ENCODE measurements at places on chromosomes 1 and 21.

GRCh38 chr1:205933671-205934618 lies 9.3 kb downstream of the SLC26A9 start:
- DNase-seq: no peak

DNA sequence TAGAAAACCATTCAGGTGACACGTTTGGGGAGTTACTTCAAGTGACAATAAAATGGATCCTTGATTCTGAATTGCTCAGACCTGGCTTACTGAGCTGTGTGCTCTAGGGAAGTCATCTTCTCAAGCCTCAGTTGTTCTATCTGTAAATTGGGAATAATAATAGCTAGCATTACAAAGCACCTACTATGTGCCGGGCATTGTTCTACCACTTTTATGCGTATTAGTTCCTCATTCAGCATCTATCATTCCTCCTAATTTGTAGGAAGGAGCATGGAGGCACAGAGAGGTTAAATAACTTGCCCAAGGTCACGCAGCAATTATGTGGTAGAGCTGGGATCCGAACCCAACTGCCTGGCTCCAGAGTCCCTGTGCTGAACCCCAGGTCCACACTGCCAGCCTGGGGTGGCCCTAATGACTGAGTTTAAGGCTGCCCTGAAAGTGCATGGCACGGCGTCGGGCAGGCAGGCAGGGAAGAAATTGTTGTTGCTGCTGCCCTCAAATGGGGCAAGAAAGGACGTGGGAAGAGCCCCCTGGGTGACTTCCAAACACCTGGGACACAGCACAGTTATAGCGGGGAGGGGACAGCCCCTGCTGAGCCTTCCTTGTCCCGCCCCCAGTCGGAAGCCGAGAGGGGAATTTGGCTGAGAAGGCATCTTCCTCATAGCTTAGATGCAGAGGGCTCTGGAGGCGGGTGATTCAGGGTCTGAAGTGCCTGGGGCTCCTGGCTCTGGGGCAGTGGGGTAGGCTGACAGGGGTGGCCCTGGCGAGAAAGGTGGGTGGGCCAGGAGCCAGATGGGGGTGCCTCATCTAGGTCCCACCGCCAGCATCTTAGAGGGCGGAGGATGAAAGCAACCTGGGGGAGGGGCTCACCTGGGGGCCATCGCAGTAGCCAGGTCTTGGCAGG lies 86.5 kb upstream of the IFFO2 start:
- DNase-seq: no peak

DNA sequence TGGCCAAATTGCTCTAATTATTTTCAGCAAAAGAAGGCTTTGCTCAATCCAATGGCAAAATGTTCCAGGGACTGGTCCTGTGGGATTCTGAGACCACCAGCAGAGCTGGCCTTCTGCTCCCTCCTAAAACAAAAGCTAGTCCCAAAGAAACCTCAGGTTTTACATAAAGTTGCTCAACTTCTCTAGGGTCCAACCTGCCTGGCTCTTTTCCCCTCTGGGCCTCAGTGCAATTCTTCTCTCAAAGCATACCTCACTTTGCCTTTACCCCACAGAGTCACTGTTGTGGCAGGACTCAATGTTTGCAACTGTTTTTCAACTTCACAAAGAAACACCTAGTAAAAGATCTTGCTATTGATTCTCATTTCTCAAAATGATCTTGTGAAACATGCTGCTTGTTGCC lies 39.8 kb downstream of the TBX15 start:
- no peak for DNase-seq

DNA sequence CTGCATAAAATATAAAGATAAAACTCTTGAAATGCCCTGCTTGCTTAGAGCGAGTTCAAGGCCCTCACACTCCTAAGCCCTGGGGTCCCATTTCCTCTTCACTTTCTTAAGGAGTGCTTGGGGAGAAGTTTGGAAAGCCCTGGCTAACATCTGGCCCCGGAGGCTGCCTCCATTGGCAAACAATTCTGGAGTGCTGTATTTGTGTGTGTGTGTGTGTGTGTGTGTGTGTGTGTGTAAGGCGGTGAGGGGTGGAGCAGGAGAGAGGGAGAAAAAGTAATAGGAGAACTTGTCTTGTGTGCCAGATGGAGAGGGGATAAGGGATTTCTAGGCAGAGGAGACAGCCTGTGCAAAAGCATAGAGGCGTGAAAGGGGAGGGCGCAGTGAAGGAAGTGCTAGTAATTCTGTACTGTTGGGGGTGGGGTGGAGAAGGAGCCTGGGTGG lies 578 bp upstream of the TRIM62 start:
- no peak for DNase-seq

GRCh38 chr21:41189150-41189745 lies 21.3 kb downstream of the BACE2 start:
- DNase-seq: no peak

GRCh38 chr1:36440646-36441045 lies 9.6 kb downstream of the OSCP1 start:
- no peak for DNase-seq

All from GDM1 (cell line).